Activated T-cell treated with anti-CD3 and anti-CD28 coated beads for 24 hours (primary cell): ENCODE measurements at places on chromosomes 3 and 15.

DNA sequence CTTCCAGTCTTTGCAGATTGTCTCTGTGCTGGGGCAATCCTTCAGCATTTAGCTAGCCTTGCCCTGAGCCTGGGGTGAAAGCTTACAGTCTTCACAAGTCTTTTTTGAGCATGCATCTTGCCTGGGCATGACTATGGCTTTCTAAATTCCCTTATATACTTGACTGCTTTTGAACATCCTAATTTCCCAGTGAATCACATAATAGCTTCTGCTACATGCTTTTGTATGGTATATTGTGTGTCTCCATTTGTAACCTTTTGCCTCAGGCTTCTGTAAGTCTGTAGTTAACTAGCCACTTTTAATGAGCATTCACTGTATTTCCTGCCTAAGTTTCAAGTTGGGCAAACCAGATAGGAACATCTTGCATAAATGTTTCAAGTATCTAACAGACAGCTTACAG lies 76.8 kb downstream of the CHCHD4 start:
- DNase-seq = no peak

DNA sequence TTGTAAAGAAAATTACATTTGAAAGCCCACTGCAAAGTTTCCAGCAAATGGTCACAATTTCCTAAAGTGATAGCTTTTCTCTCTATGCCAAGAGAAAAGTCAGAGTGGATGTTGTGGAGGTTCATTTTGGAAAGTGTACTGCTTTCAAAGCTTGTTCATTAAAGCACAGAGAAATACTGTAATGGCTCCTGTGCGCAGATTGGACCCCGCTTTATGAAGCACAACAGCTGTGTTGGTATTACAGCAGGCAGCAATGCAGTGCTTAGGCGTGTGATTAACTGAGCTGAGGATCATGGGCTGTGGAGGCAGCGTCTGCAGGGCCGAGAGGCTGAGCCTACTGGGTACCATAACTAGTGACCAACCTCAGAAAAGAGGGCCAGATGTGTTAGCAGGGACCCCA lies 478.4 kb upstream of the CFAP20DC start:
- no peak for DNase-seq

DNA sequence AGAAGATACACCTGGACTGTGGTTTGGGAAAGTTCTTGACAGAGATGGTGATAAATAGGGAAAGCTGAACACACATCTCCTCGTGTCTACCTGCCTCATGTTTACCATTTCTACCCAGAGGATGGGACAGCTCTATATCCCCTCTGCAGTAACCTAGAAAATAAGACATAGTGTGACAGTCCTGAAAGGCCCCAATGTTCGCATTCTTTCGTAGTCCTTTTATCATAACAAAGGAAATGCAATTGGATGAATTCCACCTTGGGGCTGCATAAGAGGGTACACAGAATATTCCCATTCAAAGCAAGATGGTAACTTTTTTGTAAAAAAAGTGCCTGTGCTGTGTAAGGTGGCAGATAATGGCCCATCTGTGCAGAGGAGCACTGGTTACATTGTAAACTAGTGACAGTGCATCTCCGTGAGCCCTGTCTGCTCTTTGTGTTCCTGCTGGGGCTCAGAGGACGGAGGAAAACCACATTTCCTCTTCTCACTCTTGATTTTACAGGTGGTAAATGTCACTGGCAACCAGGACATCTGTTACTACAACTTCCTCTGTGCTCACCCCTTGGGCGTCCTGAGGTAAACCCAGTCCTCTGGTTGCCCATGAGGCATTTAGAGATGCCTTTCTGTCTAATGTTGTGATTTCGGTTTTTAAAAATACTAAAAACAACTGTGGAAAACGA lies 74.3 kb downstream of the SIDT1 start:
- DNase-seq = peak; percentile 23

DNA sequence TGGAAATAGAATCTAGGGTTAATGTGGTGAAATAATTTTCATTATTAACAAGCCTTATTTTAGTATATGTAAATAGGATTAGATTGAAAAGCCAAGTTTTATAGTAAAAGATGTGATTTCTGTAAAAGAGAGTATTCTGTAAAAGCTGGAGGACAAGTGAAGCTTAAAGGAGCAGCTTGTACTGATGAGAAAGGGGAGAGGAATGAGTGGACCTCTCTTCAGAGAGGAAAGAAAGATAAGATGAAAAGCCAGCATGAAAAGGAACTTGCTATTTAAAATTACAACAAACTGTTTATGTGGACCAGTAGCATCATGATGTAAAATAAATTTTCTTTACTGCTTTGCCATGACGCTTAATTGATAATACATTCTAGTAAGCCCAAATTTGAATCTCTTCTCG lies 18.5 kb downstream of the ALCAM start:
- DNase-seq = no peak

GRCh38 chr3:188207941-188208515 lies 54.1 kb downstream of the LPP start:
- no peak for DNase-seq

DNA sequence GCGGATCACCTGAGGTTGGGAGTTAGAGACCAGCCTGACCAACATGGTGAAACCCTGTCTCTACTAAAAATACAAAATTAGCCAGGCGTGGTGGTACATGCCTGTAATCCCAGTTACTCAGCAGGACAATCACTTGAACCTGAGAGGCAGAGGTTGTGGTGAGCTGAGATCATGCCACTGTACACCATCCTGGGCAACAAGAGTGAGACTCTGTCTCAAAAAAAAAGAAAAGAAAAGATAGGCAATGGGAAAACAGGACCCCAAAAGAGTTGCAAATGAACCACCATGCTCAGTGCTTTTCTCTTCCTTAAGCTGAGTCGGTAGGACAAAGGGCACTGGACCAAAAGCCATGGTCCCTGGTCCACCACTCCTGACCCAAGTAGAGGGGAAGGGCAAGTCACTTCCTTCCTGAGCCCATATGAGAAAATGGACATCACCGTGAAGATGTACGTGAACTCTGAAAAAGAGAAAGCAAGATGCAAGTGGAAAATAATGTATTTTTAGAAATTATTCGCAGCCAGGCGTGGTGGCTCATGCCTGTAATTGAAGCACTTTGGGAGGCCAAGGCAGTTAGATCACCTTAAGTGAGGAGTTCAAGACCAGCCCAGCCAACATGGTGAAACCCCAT lies 2.6 kb downstream of the ITGB5 start:
- DNase-seq = no peak

DNA sequence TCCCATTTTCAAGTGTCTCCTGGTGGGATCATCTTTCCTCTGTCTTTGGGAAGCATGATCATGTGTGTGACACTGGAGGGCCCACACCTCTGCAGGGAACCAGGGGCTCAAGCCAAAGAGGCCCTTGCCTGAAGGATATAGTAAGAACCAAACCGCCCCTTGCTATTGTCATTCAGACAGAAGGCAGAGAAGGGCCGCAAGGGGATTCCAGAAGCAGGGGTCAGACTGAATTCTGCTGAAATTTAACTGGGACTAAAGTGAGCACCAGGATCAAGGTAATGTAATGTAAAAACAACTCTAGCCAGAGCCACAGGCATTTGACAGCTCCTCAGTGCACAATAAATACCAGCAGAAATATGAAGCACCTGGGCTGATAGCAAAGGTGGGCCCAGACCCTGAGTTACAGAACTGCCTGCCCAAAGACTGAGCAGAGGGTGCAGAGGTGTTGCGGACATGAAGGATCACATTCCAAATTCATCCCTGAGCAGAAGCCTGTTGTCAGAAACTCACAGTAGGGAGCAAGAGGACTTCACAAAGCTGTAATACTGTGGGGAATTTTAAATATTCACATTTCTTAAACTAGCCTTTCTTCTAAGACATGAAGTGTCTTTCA lies 46.0 kb upstream of the RASGRF1 start:
- DNase-seq = no peak

DNA sequence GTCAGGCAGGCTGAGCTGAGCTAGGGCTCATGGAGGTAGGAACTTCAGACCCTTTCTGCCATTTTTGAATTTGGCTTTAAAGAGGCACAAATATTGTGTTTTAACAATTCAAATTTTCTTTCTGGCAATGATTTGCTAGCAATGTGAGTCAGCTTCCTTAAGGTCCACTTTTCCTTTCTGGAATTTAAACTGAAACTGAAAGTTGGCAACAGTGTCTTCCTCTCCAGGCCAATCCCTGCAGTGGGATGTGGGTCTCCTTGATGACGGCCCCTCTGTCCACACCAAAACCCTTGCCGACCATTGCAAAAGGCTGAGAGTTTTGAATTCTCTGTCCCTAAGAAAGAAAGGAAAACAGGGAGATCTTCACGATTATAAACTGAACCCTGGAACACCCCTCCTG lies 27.1 kb downstream of the RPSA start:
- DNase-seq = no peak

GRCh38 chr3:189132231-189132671 lies 39.5 kb upstream of the TPRG1 start:
- peak; percentile 61 for DNase-seq

- DNase-seq = no peak
These were observed 896.9 kb downstream of the DIPK2A start for GRCh38 chr3:144868506-144868905.

- no peak for DNase-seq
These were observed 115.7 kb downstream of the SEMA5B start for GRCh38 chr3:122911901-122912300.

DNA sequence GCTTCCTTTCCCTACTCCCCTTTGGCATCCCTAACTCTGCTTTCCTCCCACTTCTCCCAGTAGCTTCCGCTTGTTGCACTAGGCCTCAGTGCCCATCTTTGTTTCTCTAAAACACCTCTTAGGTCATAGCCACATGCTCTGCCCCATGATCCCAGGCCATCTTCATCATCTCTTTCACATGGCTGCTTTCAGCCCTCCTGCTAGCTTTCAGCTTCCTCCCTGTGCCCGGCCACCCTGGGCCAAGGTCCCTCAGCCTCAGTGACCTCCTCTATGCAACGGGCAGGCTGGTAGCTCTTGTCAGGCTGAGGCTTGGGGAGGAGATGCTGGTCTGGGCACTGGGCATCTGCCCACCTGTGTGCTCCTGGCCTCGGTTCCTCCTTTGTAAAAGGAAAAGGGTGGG lies 2.3 kb downstream of the PLEKHO2 start:
- DNase-seq = no peak

- no peak for DNase-seq
These were observed 52.0 kb upstream of the RAP2B start for GRCh38 chr3:153110041-153110440.

DNA sequence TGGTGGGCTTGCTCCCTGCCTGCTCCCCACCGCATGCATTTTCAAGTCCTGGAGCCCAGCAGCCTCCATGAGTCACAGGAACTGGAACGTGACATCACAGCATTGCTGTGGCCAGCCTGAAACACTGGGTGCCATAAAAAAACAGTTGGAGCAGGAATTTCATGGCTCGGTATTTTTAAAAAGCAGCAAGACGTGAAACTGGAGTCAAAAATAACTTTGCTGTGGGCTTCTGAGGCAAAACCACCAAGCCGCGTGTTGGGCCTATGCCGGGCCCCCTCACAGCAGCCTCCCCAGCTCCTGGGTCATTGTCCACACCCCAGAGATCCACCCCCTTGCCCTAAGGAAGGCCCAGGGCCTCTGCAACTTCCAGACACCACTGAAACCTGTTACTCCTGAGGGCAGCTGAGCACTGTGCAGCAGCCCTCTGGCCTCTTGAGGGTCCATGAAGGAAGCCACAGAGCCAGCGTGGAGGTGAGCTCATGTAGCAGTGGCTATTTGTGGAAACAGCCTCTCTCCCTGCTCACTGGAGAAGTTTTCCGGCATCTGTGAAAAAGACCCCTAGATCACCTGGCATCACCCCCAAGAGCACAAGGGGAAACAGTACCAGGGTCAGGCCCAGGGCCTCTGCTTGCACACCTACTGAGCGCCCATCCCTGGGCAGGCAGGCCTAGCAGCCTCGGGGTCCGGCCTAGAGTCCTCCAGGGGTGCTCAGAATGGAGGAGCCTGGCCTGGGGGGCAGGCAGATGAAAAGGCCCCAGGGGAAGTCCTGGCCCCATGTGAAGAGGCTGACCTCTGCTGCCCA lies 34.0 kb upstream of the DUSP7 start:
- no peak for DNase-seq

GRCh38 chr15:70715840-70716485 lies 47.4 kb downstream of the UACA start:
- no peak for DNase-seq

GRCh38 chr3:107124885-107125284 lies 252.4 kb upstream of the CCDC54 start:
- DNase-seq = no peak

DNA sequence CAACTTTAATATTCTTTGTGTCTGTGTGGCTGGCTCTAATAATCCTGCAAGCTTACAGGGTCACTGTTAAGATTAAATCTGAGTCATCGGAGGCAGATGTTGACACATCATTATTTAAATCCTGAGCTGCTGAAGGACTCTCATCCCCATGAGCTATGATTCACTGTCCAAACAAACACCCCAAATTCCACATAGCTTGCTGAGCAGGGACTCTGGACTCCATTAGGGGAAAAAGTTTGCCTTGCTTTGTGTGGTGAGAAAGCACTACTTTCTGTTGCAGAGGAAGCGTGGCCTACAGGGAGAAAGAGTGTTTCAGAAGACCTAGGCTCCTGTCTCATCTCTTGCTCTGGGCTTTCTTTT lies 213.7 kb downstream of the PDCD6IP start:
- no peak for DNase-seq

GRCh38 chr3:128195802-128196201 lies 42.5 kb downstream of the EEFSEC start:
- no peak for DNase-seq

DNA sequence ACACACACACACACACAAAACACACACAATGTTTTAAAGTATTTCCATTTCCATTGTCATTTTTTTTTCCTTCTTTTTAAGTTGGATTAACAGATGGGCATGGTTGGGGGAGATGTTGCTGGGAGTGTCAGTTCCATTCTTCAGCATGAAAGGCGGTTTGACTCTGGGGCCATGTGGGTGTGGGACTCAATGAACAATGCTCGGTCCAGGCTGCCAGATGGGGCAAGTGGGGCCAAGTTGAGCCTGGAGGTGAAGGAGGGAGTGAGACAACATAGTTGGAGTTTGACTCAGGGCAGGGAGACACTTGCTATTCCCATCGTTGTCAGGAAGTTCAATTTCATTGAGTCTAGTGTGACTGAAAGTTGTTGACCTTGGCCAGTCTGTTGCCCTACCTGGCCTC lies 125.3 kb downstream of the TLE3 start:
- DNase-seq = no peak

GRCh38 chr15:100041127-100041828 lies 300.5 kb downstream of the ADAMTS17 start:
- DNase-seq = no peak

DNA sequence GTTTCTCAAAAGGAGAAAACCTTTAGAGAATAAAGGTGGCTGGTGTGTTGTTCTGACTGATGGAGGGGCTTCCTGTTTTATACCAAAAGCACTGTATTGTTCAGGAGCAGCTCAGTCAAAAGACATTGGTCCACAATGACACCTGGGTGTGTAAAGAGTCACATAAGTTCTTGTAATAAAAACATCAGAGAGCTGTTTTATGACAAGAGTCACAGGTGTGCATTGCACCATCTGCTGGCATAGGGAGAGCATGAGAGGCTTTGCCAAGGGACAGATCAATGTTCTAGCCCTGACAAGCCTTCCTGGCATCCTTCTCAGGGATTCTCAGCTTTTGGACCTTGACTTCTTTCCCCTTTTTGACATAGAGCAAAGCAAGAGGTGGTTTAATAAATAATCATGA lies 20.4 kb downstream of the ARPP21 start:
- DNase-seq = no peak
